CD4-positive, CD25-positive, alpha-beta regulatory T cell (primary cell): ENCODE measurements at places on chromosomes 3 and 15. TPM values are rescaled to one million over a fixed set of nuclear protein-coding genes. Genes with fewer than 3 reads are reported as not detected.

Gene SLC22A14
- total RNA-seq, result not detected

Gene C3orf85
- total RNA-seq, result not detected

Gene CDCP1
- 0.54 TPM for total RNA-seq

Gene RNF7
- total RNA-seq, result 65.4 TPM

DNA sequence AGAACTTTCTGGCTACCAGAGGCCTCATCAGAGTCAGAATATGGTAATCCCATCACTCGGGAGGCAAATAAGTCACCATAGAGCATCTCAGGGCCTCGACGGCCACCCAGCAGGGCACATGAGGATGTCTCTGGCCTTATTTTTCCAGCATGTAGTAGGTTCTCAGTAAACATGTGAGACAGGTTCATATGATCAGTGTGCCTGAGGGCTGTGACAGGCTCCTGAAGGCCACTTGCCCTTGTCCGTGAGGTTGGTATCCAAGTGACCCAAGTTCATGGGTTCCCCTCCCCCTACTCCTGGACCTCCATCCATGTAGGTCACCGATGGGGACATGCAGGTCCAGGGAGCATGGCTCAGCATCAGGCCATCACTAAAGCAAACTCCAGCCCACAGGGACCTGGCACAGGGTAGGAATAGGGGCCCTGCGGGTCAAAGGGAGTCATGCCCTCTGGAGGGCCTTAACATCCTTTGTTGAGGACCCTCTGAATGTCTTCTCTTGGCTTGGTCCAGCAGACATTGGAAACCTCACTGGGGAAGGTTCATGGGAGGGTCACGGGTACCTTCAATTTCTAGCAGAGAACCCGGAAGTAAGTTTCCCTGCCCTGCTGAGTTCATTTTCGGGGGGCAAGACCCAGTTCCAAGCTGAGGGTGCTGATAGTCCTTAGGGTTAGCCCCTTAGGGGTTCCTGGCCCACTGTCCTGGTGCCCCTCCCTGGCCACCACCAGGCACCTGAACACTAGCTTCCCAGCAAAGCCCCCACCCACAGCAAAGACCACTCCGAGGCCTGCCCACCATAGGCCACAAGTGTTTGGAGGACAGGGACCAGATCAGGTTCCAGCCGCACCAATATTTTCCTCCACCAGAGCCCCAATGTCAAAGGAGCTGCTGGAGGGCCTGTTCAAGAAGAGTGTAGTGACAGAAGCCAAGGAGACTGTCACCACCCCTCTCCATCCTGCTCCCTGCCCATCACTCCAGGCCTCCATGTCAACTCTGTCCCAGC, 61.1 kb downstream of the ZNF445 start:
- H3K27me3 ChIP-seq, result no peaks in the 10 kb centered on the region
- H3K36me3 ChIP-seq, result no peaks in the 10 kb centered on the region
- H3K4me3 ChIP-seq, result no peak overlapping the region
- DNase-seq, result no peak
- no peak overlapping the region for H3K27ac ChIP-seq
- H3K4me1 ChIP-seq, result no peaks in the 10 kb centered on the region

DNA sequence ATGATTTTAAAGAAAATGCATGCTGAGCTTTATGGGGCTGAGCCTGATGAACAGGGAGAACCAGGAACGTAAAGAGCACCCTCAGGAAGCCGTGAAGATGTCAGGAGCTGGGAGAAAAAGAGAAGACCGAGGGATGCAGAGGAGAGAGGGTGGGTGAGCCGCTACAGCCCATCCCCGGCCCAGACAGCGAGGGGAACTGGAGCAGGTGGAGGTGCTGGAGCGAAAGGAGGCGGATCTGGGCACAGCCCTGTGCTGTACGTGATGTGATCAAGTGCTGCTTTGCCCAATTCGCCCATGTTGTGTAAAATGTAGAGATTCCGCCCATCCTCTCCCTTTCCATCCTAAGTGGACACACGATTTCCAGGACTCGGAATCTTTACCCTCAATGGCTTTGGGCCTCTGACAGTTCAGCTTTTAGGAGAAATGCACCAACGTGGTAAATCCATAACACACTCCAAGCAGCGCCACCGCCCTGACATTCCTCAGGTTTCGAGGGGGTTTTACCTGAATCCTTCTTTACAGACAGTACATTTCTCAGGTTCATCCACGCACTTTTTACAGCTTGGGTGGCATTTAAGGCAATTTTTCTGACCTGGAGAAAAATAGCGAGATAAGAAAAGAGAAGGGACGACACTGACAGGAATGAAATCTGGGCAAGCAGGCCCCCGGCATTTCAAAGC, 27.1 kb upstream of the SNRPA1 start:
- no peak overlapping the region for H3K4me3 ChIP-seq
- DNase-seq, result no peak
- H3K36me3 ChIP-seq, result no peaks in the 10 kb centered on the region

GRCh38 chr15:98896002-98896721, 111.4 kb downstream of the PGPEP1L start:
- H3K4me1 ChIP-seq, result no peaks in the 10 kb centered on the region
- no peaks in the 10 kb centered on the region for H3K27me3 ChIP-seq
- H3K36me3 ChIP-seq, result no peaks in the 10 kb centered on the region
- no peak overlapping the region for H3K4me3 ChIP-seq
- no peak overlapping the region for H3K27ac ChIP-seq
- no peak for DNase-seq

GRCh38 chr3:2861920-2862319, 248.3 kb downstream of the IL5RA start:
- no peaks in the 10 kb centered on the region for H3K4me1 ChIP-seq
- H3K27me3 ChIP-seq, result no peaks in the 10 kb centered on the region
- no peak overlapping the region for H3K27ac ChIP-seq
- H3K4me3 ChIP-seq, result no peak overlapping the region
- no peaks in the 10 kb centered on the region for H3K36me3 ChIP-seq

DNA sequence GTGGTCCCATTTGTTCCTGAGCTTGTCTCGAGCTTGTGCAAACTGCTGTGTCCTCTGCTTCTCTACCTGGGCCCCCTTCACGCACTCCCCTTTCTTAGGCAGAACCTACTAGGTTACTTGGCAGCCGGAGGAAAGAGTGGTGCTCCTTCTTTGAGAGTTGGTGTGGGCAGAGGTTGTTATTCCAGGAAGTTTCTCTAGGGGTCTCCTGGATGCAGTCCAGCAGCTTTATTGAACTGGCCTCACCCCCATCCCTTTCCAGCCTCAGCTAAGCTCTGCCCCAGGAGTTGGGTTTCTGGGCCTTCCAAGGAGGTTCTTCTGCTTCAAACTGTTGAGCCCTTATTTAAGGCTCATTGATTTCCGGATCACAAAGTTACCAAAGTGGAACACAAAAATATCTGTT, 103.2 kb downstream of the C3orf70 start:
- no peaks in the 10 kb centered on the region for H3K27me3 ChIP-seq
- no peaks in the 10 kb centered on the region for H3K4me1 ChIP-seq
- peaks cover 62% of the 10 kb centered on the region for H3K36me3 ChIP-seq
- no peak for DNase-seq
- H3K4me3 ChIP-seq, result no peak overlapping the region
- H3K27ac ChIP-seq, result no peak overlapping the region

DNA sequence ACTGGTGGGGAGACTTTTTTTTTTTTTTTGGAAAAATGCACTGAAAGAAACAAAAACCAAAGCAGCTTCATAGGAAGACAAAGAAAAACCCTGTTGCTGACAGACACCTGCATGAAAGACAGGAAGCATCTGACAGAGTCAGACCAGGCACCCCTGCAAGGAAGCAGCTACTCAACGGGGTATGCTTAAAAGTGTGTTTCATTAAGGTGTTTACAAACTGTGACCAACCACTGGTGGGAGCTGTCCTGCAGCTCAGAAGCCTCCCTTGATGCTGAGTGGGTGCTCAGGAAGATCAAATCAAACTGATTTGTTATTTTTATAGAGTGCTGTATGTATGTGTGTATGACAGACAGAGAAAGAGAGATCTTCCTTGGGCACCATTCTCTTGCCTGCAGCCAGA, 34.7 kb upstream of the AGBL1 start:
- DNase-seq, result peak; percentile 3
- no peaks in the 10 kb centered on the region for H3K4me1 ChIP-seq
- H3K27me3 ChIP-seq, result no peaks in the 10 kb centered on the region
- H3K27ac ChIP-seq, result no peak overlapping the region
- no peak overlapping the region for H3K4me3 ChIP-seq

DNA sequence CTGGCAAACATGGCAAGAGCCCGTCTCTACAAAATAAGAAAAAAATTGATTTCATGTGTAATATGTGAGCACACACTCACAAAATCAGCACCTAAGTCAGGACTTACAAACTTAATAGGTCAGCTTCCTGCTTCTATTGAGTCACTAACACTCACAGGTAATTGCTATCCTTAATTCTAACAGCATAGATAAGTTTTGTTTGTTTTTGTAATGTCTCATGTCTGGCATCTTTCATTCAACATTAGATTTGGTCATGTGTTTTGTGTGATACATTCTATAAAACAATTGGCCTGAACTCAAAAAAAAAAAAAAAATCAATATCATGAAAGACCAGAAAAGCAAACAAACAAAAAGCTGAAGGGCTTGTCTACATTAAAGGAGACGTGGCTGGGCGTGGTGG, 564.7 kb downstream of the AGBL1 start:
- no peaks in the 10 kb centered on the region for H3K36me3 ChIP-seq
- H3K27me3 ChIP-seq, result no peaks in the 10 kb centered on the region
- no peak overlapping the region for H3K27ac ChIP-seq

- no peak overlapping the region for H3K27ac ChIP-seq
- H3K27me3 ChIP-seq, result no peaks in the 10 kb centered on the region
- no peaks in the 10 kb centered on the region for H3K36me3 ChIP-seq
- H3K4me3 ChIP-seq, result no peak overlapping the region
- no peaks in the 10 kb centered on the region for H3K4me1 ChIP-seq
Measured at GRCh38 chr3:134020135-134020680, 9.5 kb downstream of the SLCO2A1 start.

GRCh38 chr15:77864211-77865105, 213.1 kb downstream of the TBC1D2B start:
- H3K36me3 ChIP-seq, result no peaks in the 10 kb centered on the region
- no peaks in the 10 kb centered on the region for H3K4me1 ChIP-seq
- no peaks in the 10 kb centered on the region for H3K27me3 ChIP-seq
- no peak for DNase-seq
- H3K4me3 ChIP-seq, result no peak overlapping the region
- no peak overlapping the region for H3K27ac ChIP-seq

DNA sequence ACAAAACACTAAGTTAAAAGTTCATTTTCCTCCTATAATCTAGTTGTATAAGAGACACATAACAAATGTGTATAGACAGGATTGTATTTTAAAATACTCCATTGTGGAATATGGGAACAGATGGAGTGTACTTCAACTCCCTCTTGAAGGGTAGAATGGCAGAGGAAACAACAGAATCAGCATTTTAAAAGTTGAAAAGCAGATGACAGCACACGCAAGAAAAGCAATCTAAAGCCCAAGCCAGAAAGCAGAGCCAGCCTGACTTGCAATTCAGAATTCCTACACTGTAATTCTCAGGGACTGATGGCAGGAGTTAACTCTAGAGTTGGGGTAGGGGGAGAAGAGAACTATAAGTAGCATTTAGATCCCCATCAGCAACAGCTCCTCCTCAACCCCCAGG, 22.8 kb downstream of the MORC1 start:
- no peak overlapping the region for H3K4me3 ChIP-seq
- no peak overlapping the region for H3K27ac ChIP-seq
- no peak for DNase-seq
- H3K27me3 ChIP-seq, result no peaks in the 10 kb centered on the region
- H3K36me3 ChIP-seq, result no peaks in the 10 kb centered on the region
- no peaks in the 10 kb centered on the region for H3K4me1 ChIP-seq

DNA sequence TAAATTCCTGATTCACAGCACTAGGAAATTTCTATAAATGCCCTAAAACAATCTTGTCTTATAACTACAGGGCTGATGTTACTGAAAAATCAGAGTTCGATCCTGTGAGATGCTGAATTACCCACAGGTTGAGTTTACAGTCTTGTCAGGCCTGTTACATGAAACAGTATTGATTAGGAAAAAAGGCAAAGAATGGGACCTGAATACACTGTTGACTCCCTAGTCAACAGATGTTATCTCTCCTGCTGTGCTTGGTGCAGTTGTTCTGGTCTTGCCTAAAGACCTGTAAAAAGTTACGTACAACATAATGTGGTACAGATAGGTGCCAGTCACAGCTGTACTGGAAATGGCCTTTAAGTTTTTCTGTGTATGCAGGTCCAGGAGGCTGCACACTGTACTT, 91.4 kb upstream of the ASB14 start:
- no peak overlapping the region for H3K4me3 ChIP-seq
- no peaks in the 10 kb centered on the region for H3K4me1 ChIP-seq
- H3K27me3 ChIP-seq, result no peaks in the 10 kb centered on the region
- DNase-seq, result no peak
- no peaks in the 10 kb centered on the region for H3K36me3 ChIP-seq

DNA sequence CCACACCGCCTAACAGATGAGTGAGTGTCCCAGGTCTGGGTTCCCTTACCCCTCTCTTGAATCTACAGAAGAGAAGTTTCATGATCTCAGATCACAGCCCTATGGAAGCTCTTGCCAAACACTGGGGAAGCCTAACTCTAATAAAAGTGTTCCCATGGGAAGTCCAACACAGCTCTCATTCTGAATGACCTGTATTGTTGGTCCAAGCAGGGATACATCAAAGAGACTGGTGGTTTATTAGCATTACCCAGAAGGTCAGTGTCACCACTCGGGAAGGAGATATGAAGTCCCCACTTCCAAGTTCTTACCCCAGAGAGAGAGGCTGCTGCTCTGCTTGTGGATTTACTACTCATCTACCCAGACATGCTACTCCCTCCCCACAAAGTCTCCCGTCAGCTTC, 9.0 kb upstream of the NCBP2 start:
- H3K27ac ChIP-seq, result no peak overlapping the region
- DNase-seq, result no peak
- no peaks in the 10 kb centered on the region for H3K27me3 ChIP-seq
- no peaks in the 10 kb centered on the region for H3K36me3 ChIP-seq
- no peaks in the 10 kb centered on the region for H3K4me1 ChIP-seq

DNA sequence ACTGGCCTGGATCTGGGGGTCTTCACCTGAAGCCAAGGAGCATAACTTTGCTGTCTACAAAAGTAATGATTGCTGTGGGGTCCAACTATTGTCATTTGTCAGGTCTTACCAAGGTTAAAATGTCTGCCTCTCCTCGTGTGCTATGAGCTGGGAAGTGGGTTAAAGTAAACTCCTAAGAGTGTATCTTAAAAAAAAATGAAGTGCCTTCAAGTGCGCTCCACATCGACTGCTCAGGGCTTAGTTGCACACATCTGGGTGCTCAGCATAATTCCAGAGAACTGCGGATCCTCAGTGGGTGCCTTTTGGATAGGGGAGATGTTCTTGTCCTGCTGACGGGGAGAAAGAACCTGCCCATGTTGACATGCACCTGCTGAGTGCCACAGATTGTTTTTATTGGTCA, 40.9 kb downstream of the EFCAB12 start:
- no peak overlapping the region for H3K4me3 ChIP-seq
- H3K27ac ChIP-seq, result no peak overlapping the region
- no peak for DNase-seq
